ENCODE measurements at places on chromosomes 4 and X.

GRCh38 chr4:40559585-40560465 lies 69.8 kb downstream of the RBM47 start:
- DNase-seq, result peak; percentile 43

GRCh38 chr4:114399105-114399504 lies 199.5 kb upstream of the UGT8 start:
- DNase-seq, result no peak

DNA sequence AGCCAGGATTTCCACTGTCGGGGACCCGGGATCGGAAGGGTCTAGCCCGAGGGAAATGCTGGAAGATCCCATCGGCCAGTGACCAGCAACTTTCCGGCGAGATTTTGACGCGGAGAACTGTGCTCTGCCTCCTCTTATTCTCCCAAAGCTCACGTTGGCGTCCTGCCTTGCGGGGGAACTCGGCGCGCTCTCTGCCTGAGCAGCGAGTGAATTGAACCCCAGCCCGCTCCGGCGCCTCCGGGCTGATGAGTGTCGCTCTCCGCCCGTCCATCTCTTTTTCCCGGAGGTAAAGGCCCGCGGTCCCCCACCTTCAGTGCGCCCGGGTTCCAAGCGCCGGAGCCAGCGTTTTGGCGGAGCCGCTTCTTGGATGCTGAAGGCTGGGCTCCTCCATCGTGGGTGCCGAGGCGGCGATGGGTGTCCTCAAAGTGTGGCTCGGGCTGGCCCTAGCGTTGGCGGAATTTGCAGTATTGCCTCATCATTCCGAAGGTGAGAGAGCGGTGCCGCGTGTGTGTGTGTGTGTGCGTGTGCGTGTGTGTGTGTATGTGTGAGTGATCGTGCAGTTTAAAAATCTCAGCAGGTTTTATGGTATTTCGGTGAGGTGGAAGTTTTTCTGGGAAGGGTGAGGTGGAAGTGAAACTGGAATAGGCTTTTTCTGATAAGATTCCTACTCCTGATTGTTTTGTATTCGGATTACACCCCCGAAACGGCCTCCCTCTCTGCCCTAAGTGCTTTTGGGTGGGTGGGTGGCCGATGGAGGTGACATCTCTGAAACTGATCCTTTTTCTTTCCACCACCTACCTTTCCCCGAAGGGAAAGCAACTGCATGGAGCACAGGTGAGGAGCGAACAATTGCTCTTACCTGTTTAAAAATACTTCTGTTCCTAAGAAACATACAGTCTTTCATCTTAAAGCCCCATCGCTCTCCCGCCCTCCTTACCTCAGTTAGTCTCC lies 752 bp downstream of the FRAS1 start:
- DNase-seq, result no peak

- no peak for DNase-seq
These were observed 9.9 kb downstream of the APBB2 start for GRCh38 chr4:41204400-41204978.

DNA sequence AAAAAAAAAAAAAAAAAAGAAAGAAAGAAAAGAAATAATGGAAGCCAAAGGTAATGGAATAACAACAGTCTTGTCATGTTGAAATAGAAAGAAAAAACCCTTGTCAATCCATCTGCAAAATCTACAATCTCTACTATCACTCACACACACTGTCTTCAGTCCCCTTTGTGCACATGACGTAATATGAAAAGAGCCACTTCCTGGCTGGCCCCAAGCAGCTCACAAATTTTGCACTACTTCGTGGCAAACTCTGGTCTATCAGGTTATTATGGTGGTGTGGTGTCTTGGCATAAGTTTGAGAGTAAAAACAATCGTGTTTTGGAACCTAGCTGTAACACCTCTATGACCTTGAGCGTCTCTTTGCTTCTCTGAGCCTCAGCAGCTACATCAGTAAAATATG lies 8.3 kb upstream of the AFAP1 start:
- no peak for DNase-seq

GRCh38 chr4:2837904-2838496 lies 5.6 kb upstream of the ADD1 start:
- DNase-seq, result peak; percentile 65

- DNase-seq, result peak; percentile 6
These were observed 204.8 kb upstream of the NUDT6 start for GRCh38 chr4:123127218-123127617.

DNA sequence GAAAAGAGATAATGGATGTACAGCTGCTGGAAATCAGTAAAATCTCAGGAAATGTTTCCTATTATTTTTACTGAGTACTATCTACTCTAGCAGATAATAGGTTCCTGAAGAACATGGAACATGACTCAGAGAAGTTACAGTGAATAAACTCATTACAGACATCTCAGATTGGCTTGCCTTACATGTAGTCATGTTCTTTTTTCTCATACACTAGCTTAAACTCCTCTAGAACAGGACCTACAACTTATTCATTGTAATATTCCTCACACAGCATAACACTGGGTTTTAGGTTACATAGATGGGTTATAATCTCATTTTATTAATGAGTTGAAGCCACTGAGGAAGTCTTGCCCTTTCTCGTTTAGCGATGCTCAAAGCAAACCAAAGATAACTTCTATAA lies 86.9 kb upstream of the BMP2K start:
- no peak for DNase-seq

DNA sequence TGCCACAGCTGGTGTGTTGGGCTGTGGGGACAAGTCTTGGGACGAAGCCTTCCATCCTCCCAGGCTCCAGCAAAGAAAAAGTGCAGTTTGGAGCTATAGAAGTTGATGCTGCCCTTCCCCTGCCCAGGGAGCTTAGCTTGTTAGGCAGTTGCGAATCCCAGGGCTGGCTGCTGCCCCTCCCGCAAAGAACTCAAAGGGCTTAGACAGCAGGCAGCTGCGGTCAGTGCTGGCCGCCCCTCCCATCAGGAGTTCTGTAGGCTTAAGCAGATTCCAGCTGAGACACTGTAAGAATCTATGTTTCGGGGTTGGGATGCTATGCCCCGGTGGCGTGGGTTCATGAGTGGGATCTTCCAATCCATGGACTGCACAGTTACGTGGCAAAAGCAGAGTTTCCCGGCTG lies 956.7 kb downstream of the GLUD2 start:
- no peak for DNase-seq

GRCh38 chrX:107750861-107751445 lies 24.6 kb downstream of the TSC22D3 start:
- no peak for DNase-seq

GRCh38 chr4:177718514-177718913 lies 276.3 kb upstream of the AGA start:
- no peak for DNase-seq

DNA sequence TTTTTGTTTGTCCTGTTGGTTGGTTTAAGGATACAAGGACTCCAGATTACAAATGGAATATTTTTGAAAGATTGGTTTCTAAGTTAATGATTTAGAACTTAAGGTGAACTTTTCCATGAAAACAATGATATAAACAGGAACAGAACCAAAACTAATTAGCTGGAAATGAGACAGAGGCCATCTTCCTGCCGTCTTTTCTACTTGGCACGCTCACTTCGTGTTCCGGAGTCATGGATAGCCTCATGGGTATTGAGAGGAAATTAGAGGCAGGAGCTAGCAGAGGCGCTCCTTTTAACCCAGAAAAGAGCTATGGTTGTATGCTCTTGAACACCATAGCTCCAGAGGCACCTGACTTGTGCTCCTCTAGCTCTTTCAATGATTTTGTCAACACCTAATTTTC lies 2.4 kb downstream of the FAM241A start:
- DNase-seq, result no peak

DNA sequence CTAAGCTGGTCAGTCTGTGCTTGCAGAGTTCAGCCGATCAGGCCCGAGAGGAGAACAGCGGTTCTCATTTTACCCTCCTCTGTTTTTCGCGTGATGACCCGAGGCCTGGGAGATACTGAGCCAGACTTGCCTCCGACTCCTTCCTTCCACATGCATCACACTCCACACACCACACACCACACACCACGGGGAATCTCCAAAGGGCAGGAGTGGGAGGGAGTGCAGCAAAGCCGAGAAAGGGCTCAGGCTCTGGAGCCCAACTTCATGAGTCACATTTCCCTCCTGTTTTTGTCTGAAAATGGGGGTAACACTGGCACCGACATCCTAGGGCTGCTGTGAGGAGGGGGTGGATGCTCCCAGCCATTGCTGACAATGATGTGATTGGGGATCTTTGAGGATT lies 38.9 kb downstream of the TKTL1 start:
- peak; percentile 40 for DNase-seq

- DNase-seq, result no peak
These were observed at the start of gene COL25A1 for GRCh38 chr4:109302361-109303139. Gene COL25A1 (minus strand): TSS chr4:109302658.

GRCh38 chr4:1234811-1235292 lies 14.1 kb downstream of the CTBP1 start:
- DNase-seq, result no peak

DNA sequence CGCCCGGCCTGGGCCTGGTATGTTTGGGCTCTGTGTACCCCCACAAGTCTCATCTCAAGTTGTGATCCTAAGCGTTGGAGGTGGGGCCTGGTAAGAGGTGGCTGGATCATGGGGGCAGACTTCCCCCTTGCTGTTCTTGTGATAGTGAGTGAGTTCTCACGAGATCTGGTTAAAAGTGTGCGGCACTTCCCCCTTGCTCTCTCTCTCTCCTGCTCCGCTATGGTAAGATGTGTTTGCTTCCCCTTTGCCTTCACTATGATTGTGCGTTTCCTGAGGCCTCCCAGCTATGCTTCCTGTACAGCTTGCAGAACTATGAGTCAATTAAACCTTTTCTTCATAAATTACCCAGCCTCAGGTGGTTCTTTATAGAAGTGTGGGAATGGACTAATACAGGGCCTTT lies 53.0 kb downstream of the CHST7 start:
- DNase-seq, result peak; percentile 82

GRCh38 chr4:111959222-111959621 lies 186.0 kb upstream of the FAM241A start:
- DNase-seq, result peak; percentile 22

GRCh38 chr4:74038425-74039314 lies at the start of gene CXCL3:
Gene CXCL3 (minus strand): TSS chr4:74038689. CDS start chr4:74038611, 78 bp downstream.
- peak; percentile 68 for DNase-seq

DNA sequence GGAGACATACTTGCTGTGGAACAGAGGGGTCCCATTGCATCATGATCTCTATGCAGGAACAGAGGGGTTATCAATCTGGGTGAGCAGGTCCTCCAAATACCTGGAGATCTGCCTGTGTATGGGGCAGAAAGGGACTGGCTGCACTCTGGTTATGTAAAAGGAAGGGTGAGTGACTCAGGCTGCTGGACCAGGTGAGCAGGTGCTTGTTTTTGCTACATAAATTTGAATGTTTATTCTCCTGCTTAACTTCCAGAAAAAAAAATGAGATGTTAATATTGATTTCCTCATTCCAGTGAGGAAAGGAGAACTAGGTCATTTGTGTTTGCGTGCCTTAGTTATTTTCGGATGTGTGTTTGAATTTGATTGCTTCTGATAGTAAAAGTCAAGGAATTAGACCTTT lies 225.8 kb upstream of the TRAM1L1 start:
- DNase-seq, result no peak
